ENCODE measurements at places on chromosomes 4 and X. TPM values are rescaled to one million over a fixed set of nuclear protein-coding genes. Genes with fewer than 3 reads are reported as not detected.

PPARGC1A gene
- polyA plus RNA-seq, result 1.6 TPM

DNA sequence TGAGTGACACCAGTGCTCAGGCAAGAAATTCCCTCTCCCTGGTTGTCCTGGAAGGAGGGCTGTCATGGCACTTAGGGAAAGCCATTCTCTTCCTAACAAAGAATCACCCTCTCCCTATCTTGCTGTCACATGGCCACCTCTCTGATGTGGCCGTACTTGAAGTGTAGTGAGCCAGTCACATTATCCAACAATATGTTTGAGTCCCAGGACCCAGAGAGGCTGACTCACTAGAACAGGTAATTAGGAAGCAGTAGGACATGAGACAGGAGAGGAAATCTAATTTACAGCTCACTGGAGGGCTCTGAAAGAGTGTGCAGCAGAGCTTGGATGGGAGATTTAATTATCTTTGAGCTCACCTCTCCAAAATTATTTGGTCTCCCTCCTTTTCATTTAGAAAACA is 299.1 kb downstream of the ARHGAP24 start:
- H3K27ac ChIP-seq, result no peak overlapping the region
- H3K36me3 ChIP-seq, result no peaks in the 10 kb centered on the region
- DNase-seq, result no peak
- H3K27me3 ChIP-seq, result no peaks in the 10 kb centered on the region

DNA sequence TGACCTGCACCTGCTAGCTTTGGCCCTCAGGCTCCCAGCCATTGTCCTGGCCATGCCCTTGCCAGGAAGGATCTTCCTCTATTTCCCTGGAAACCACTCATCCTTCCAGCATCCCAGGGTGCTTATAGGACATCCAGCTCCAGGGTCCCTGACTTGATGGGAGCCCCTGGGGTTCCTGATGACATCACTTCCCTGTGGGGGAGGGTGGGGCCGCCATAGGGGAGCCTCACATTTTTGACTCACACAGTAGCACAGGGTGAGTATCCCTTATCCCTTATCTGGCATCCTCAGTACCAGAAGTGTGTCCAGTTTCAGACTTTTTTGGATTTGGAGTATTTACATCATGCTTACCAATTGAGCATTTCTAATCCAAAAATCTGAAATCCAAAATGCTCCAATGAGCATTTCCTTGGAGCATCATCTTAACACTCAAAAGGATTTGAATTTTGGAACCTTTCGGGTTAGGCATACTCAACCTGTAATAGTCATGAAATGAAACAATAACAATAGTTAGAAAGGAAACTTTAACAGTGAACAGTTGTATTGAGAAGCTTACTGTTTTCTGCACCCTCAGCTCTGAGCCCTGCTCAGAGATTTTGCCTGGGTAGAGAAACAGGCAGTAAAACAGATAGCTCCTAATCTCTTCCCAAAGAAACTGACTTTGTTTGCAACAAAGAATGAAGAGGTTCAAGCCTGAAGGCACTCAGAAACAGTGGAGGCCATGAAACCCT is 22.1 kb downstream of the TNIP2 start:
- H3K27ac ChIP-seq, result no peak overlapping the region
- no peaks in the 10 kb centered on the region for H3K27me3 ChIP-seq
- H3K4me3 ChIP-seq, result no peak overlapping the region
- H3K36me3 ChIP-seq, result peaks cover 21% of the 10 kb centered on the region
- no peaks in the 10 kb centered on the region for H3K4me1 ChIP-seq

TCEAL3 gene
- 118 TPM for polyA plus RNA-seq

DNA sequence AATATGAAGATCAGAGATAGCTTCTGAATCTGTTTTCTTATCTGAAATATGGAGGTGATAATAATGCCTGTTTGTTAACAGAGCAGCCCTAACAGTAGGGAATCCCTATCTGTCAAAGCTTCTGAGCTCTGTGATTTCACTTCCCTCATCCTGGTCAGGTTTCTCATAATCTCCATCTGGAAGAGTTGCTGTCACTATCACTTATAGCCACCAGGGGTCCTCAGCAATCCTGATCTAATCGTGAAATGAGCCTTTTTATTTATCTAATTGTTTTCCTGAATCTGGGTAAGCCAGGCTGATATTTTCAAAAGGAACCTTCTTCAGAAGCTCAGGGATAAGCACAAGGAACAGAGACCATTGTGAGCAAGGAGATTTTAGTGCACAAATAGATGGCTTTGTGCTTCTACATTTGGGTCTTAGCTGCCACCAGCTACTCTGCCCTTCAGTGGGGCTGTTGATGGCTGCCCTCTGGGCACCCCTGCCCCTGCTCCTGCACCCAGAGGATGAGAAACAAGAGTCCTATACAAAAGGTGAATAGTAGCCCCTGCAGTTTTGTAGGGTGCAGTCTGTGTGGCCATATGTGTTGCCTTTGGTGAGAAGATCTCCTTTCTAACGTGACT is 196.4 kb upstream of the RADX start:
- no peak overlapping the region for H3K4me3 ChIP-seq
- no peaks in the 10 kb centered on the region for H3K4me1 ChIP-seq
- H3K27ac ChIP-seq, result no peak overlapping the region
- peaks cover 10% of the 10 kb centered on the region for H3K27me3 ChIP-seq
- H3K36me3 ChIP-seq, result no peaks in the 10 kb centered on the region

DNA sequence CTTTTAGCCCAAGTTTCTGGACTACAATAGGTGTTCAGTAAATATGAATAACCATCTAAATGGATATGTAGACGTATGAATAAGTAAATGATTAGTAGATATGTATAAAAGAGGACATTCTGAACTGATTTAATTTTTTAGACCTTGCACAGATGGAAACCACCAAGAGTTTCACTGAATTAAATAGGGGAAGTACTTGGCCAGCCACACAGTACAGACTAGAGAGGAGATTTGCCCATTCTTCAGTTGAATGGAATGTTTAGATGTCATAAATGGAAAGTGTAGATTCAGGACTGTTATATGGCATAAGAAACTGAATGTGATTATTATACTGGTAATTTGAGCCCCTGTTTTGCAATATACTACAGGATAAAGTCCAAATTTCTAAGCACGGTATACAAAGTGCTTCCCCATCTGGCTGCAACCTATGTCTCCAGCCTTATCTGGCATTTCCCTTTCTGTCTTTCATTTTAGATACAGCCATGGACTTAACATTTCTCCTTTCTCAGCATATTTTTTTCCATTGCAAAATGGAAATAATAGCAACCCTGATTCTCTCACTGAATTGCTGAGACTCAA is 137.8 kb upstream of the HS3ST1 start:
- no peaks in the 10 kb centered on the region for H3K27me3 ChIP-seq
- H3K27ac ChIP-seq, result no peak overlapping the region
- H3K4me3 ChIP-seq, result no peak overlapping the region

DNA sequence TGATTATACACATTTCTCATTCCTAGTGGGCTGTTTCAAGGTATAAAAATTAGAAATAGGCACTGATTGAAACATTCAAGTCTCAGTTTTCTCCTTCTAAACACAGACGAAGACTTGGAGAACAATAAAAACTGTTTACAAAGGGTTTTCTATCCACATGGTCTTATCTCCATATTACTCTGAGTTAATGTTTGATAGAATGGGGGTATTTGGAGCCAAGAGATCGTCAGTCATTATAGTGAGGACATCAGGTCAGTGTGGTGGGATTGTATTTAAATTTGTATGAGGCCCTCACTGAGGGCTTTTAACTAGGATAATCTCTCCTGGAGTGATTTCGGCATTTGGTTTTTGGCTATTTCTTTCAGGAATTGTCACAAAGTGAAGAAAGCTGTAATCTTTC is 16.4 kb upstream of the DYNLT3 start:
- no peaks in the 10 kb centered on the region for H3K36me3 ChIP-seq
- H3K4me3 ChIP-seq, result no peak overlapping the region
- peaks cover 21% of the 10 kb centered on the region for H3K27me3 ChIP-seq
- H3K4me1 ChIP-seq, result no peaks in the 10 kb centered on the region

NHSL2 gene
- polyA plus RNA-seq, result 7.6 TPM

- no peaks in the 10 kb centered on the region for H3K4me1 ChIP-seq
- no peak for DNase-seq
- H3K4me3 ChIP-seq, result no peak overlapping the region
- no peaks in the 10 kb centered on the region for H3K36me3 ChIP-seq
- H3K27me3 ChIP-seq, result no peaks in the 10 kb centered on the region
- no peak overlapping the region for H3K27ac ChIP-seq
These were observed 223.1 kb downstream of the CLCN4 start for GRCh38 chrX:10379878-10380277.

DNA sequence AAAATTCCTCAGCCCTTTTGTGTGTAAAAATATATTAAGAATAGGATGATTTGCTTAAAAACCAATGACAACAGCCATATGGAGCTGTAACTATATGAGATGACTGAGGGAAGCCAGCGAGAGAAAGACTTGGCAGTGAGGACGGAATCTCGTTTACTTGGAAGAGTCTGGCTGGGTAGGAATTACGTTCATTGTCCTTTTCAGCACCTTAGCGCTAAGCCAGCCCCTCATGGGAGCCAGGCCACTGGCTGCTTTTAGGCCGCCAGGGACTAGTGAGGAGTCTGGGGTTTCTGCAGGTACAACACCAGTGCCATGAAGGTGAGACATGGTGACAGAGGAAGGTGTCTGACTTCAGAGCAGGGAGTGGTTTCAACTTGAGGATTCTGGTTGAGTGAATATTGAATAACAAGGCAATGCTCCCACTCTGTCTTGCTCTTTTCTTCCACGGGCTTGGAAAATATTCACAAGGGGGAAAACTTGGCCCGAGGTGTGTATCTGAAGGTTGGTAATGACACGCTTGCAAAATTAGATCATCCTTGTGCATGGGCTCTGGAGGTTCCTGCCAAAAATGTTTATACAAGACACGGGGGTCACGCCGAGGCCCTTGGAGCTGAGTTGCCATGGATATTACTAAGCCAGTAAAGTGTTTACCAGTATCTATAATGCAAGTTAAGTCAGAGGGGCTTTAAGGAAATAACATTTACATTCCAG is 17.4 kb downstream of the KLF3 start:
- DNase-seq, result no peak
- H3K27me3 ChIP-seq, result no peaks in the 10 kb centered on the region
- peaks cover 20% of the 10 kb centered on the region for H3K4me1 ChIP-seq
- H3K4me3 ChIP-seq, result no peak overlapping the region
- H3K27ac ChIP-seq, result peak overlapping the region; percentile 45

- no peak overlapping the region for H3K4me3 ChIP-seq
- no peaks in the 10 kb centered on the region for H3K4me1 ChIP-seq
- no peaks in the 10 kb centered on the region for H3K27me3 ChIP-seq
- no peaks in the 10 kb centered on the region for H3K36me3 ChIP-seq
- no peak for DNase-seq
These were observed 98.6 kb downstream of the PSAPL1 start for GRCh38 chr4:7336067-7336569.

NBDY gene
- polyA plus RNA-seq, result 24.1 TPM

GRCh38 chr4:120215350-120215749 is 148.7 kb upstream of the MAD2L1 start:
- H3K4me3 ChIP-seq, result no peak overlapping the region
- no peak overlapping the region for H3K27ac ChIP-seq
- H3K36me3 ChIP-seq, result no peaks in the 10 kb centered on the region

MED12 gene
- polyA plus RNA-seq, result 34.0 TPM

- no peaks in the 10 kb centered on the region for H3K4me1 ChIP-seq
- peak; percentile 17 for DNase-seq
These were observed 27.1 kb upstream of the IL15 start for GRCh38 chr4:141609243-141609642.

RIBC1 gene
- polyA plus RNA-seq, result 8.6 TPM

VCX3A gene
- polyA plus RNA-seq, result 0.34 TPM

DNA sequence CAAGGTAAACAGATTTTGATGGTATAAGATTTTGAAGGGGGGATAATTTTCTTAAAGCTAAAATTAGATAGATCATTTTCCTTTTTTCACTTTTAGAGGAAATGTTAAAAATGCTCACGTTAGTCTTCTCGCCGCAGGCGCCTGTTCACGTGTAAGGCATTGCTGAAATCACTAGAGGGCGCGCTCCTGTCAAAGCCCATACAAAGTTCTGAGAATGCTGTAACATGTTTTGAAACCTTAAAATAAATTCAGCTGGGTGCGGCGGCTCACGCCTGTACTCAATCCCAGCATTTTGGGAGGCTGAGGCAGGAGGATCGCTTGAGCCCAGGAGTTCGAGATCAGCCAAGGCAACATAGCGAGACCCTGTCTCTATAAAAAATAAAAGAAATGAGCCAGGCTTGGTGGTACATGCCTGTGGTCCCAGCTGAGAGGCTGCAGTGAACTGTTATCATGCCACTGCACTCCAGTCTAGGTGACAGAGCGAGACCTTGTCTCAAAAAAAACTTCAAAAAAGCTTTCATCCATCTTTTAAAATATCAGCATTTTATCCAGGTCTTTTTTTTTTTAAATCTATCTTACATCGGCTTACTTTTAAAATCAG is 138.0 kb downstream of the RBMX2 start:
- no peaks in the 10 kb centered on the region for H3K4me1 ChIP-seq
- H3K27me3 ChIP-seq, result peaks cover 16% of the 10 kb centered on the region
- no peaks in the 10 kb centered on the region for H3K36me3 ChIP-seq
- peak; percentile 46 for DNase-seq
- no peak overlapping the region for H3K4me3 ChIP-seq

ADH1A gene
- not detected for polyA plus RNA-seq

DNA sequence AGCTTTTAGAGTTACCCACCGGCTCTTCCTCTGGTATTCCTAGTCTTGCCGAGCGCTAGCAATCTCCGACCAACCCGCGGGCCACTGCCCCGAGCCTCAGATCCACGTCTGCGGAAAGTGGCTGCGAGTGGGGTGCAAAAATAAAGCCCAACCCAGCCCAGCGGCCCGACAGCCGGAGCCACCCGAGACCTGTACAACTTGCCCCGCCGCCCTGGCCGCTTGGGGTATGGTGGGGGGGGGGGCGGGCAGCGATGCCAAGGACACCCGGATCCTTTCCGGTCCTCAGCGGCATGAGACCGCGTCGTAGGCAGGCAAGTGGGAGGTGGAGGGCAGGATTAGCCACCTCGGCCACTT is 1.6 kb downstream of the SLITRK4 start:
- peaks cover 7% of the 10 kb centered on the region for H3K4me1 ChIP-seq
- no peaks in the 10 kb centered on the region for H3K36me3 ChIP-seq
- peak overlapping the region; percentile 73 for H3K27ac ChIP-seq

DNA sequence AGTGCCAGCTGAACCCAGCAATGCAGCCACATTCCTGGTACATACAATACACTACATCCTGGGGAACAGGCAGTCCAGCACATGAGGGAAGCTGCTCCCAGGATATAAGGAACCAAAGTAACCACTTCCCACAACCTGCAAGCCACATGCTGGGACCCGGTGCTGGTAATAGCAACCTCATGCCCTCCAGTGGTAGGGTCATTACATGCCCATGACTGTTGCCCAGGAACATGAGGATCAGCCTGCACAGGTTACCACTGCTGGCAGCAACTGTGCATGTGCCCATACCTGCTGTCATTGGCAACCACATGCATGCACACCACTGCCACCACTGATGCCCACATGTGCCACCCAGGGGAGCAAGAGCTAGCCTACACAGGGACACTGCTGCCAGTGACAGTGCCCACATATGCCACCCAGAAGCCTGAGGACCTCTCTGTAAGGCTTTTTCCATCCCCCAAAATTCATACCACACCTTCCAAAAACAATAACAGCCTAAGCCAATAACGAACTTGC is 1982.5 kb downstream of the ARAP2 start:
- H3K27ac ChIP-seq, result no peak overlapping the region
- H3K27me3 ChIP-seq, result no peaks in the 10 kb centered on the region

NPNT gene
- 5.1 TPM for polyA plus RNA-seq
